Smooth muscle cell of trachea (primary cell): ENCODE measurements at places on chromosomes 12 and 14. TPM values are rescaled to one million over a fixed set of nuclear protein-coding genes. Genes with fewer than 3 reads are reported as not detected.

TAS2R7 gene
- total RNA-seq: not detected in 2 replicates

KCNK10 gene
- not detected in 2 replicates for total RNA-seq

FAIM2 gene
- total RNA-seq: 2.6 and 8.4 TPM in 2 replicates

KERA gene
- total RNA-seq: not detected in 2 replicates

EPYC gene
- 0.15 TPM in 1 of 2 replicates, not detected in the other for total RNA-seq

RPL41 gene
- total RNA-seq: 1,465 and 2,446 TPM in 2 replicates

OR11H12 gene
- total RNA-seq: not detected in 2 replicates

SDS gene
- total RNA-seq: not detected in 2 replicates

LRRIQ1 gene
- 0.17 and 0.44 TPM in 2 replicates for total RNA-seq

RND1 gene
- under 0.01 and 0.33 TPM in 2 replicates for total RNA-seq

DTX1 gene
- total RNA-seq: 0.83 TPM in 1 of 2 replicates, not detected in the other

RBM19 gene
- 19.8 and 21.1 TPM in 2 replicates for total RNA-seq

BCAT1 gene
- total RNA-seq: 217 and 250 TPM in 2 replicates

LRRK2 gene
- 12.1 and 15.3 TPM in 2 replicates for total RNA-seq

SLC38A1 gene
- 18.5 and 27.6 TPM in 2 replicates for total RNA-seq

FGF23 gene
- not detected in 2 replicates for total RNA-seq

PTGER2 gene
- total RNA-seq: 26.3 and 34.5 TPM in 2 replicates

SLC16A7 gene
- 79.2 and 110 TPM in 2 replicates for total RNA-seq

CLIP1 gene
- total RNA-seq: 73.4 and 73.6 TPM in 2 replicates

RNF212B gene
- total RNA-seq: not detected in 2 replicates

FITM1 gene
- total RNA-seq: 0.33 and 0.44 TPM in 2 replicates

RFLNA gene
- not detected in 2 replicates for total RNA-seq

CLEC4A gene
- 0.87 and 2.2 TPM in 2 replicates for total RNA-seq

KCNA5 gene
- not detected in 2 replicates for total RNA-seq

TCTN2 gene
- total RNA-seq: 10.8 and 12.4 TPM in 2 replicates

FGF6 gene
- total RNA-seq: not detected in 2 replicates

CDK4 gene
- total RNA-seq: 281 and 285 TPM in 2 replicates

CMTM5 gene
- total RNA-seq: 0.44 and 0.50 TPM in 2 replicates

VAMP1 gene
- total RNA-seq: 10.2 and 19.5 TPM in 2 replicates

C12orf54 gene
- not detected in 2 replicates for total RNA-seq

GLS2 gene
- total RNA-seq: under 0.01 and 0.73 TPM in 2 replicates

ALX1 gene
- under 0.01 TPM in 1 of 2 replicates, not detected in the other for total RNA-seq

TAS2R20 gene
- total RNA-seq: 2.8 and 5.1 TPM in 2 replicates

KRT78 gene
- total RNA-seq: not detected in 2 replicates

KRT83 gene
- total RNA-seq: not detected in 2 replicates

DPPA3 gene
- total RNA-seq: not detected in 2 replicates

SLC7A8 gene
- total RNA-seq: 14.7 and 24.8 TPM in 2 replicates

LTBP2 gene
- 165 and 248 TPM in 2 replicates for total RNA-seq

KRT5 gene
- 0.50 and 6.7 TPM in 2 replicates for total RNA-seq

FOXG1 gene
- total RNA-seq: 0.44 and 0.83 TPM in 2 replicates

ASB2 gene
- 0.50 and 1.2 TPM in 2 replicates for total RNA-seq

LGMN gene
- total RNA-seq: 14.8 and 25.1 TPM in 2 replicates

THTPA gene
- 15.3 and 35.7 TPM in 2 replicates for total RNA-seq

PLCZ1 gene
- total RNA-seq: 0.33 TPM in 1 of 2 replicates, not detected in the other

MIPOL1 gene
- total RNA-seq: 7.9 and 13.2 TPM in 2 replicates

TSPAN31 gene
- total RNA-seq: 66.8 and 85.3 TPM in 2 replicates

KIAA0586 gene
- total RNA-seq: 18.4 and 47.0 TPM in 2 replicates

LRFN5 gene
- total RNA-seq: 4.9 and 26.3 TPM in 2 replicates

SERPINA3 gene
- 0.15 and 3.5 TPM in 2 replicates for total RNA-seq

CCDC38 gene
- total RNA-seq: not detected in 2 replicates

BBOF1 gene
- total RNA-seq: 5.5 and 6.0 TPM in 2 replicates

PHETA1 gene
- total RNA-seq: 7.6 and 9.9 TPM in 2 replicates

MGP gene
- 3.5 and 4.1 TPM in 2 replicates for total RNA-seq

CD163 gene
- total RNA-seq: not detected in 2 replicates

OR6C4 gene
- total RNA-seq: not detected in 2 replicates

GUCY2C gene
- total RNA-seq: not detected in 2 replicates

SART3 gene
- total RNA-seq: 55.6 and 65.5 TPM in 2 replicates
